ENCODE measurements at places on chromosomes 12 and 14. TPM values are rescaled to one million over a fixed set of nuclear protein-coding genes. Genes with fewer than 3 reads are reported as not detected.
A peak's percentile ranks its signal among the peaks of the same experiment; 100 is the strongest.

- peak; percentile 70 for DNase-seq
These were observed 1.1 kb downstream of the INHBE start for GRCh38 chr12:57456145-57456700.

The OVCH1 gene
- not detected for total RNA-seq

DNA sequence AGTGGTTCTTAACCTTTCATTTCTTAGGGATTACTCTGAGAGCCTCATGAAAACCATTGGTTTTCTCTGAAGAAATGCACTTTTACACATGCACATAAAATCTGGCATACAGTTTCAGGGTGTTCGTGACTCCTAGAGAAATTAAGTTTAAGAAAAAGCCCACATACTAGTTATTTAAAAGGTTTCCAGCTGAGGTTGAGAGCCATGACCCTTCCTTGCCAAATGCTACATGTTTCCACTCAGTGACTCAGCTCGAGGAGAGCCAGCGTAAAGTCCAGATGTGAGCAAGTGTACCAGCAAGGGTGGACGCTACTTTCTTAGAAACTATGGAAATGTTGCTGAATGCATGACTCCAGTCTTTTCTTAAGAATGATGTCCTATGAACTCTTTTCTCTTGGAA lies 42.7 kb upstream of the FLRT2 start:
- DNase-seq: no peak

DNA sequence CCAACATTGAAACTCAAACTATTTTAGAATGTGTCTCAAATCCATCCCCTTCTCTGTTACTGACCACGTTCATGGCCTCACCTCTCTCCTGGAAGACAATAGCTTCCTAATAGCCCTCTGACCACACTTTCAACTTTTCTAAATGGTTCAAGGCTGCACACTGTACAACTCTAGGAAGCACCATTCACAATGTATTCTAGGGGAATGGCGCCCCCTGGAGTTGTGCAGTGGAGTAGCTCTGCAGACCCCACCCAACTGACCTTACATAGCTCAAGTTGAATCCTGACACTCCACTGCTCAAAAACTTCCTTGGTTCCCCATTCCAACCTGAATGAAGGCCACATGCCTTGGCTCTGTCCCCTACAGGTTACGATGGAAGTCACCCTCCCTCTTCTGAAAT lies 77.6 kb downstream of the GAS2L3 start:
- DNase-seq: no peak

- DNase-seq: no peak
These were observed 22.2 kb upstream of the PPP1R13B start for GRCh38 chr14:103869406-103870143.

DNA sequence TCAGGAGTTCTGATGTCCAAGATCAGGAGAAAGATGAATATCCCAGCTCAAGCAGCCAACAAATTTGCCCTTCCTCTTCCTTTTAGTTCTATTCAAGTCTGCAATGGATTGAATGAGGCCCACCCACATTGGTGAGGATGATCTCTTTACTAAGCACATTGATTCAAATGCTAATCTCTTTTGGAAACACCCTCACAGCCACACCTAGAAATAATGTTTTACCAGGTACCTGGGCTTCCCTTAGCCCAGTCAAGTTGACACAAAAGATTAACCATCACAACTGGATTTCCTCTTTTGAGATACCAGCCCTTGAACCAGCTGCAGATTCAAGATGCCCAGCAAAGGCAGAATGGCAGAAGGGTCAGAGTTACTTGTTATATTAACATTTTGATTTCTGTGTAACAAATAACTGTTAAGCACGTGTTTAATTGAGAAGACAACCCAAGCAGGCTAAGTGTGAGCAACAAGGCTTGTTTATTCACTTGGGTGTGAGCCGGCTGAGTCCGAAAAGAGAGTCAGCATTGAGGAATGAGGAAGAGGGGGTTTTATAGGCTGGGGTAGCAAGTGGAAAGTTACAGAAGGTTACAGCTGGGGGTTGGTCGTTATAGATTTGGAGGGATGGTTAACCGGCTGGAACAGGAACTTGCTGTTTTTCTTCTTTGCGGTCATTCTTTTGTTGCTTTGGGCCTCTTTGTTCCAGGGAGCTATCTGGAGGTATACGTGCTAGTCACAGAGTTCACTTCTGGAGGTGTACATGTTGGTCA lies 180.3 kb downstream of the EMP1 start:
- DNase-seq: no peak

- no peak for DNase-seq
These were observed 93.4 kb downstream of the ADGRD1 start for GRCh38 chr12:131046813-131047788.

- no peak for DNase-seq
These were observed 63.5 kb downstream of the MED13L start for GRCh38 chr12:116213885-116214527.

All from activated CD4-positive, alpha-beta T cell treated with anti-CD3 and anti-CD28 coated beads, Interleukin-2, amount 10 ng/mL, durations not matched to agents 7 days and 5 days (primary cell).